ENCODE measurements at places on chromosomes 3 and 15. TPM values are rescaled to one million over a fixed set of nuclear protein-coding genes. Genes with fewer than 3 reads are reported as not detected.
A peak's percentile ranks its signal among the peaks of the same experiment; 100 is the strongest.

GRCh38 chr3:72203105-72203504, 418.2 kb upstream of the PROK2 start:
- no peak overlapping the region for H3K27ac ChIP-seq
- H3K27me3 ChIP-seq = peaks cover 12% of the 10 kb centered on the region
- DNase-seq = no peak
- H3K4me3 ChIP-seq = no peak overlapping the region
- H3K4me1 ChIP-seq = no peaks in the 10 kb centered on the region
- H3K36me3 ChIP-seq = no peaks in the 10 kb centered on the region

GRCh38 chr3:13278783-13279531, 141.2 kb downstream of the NUP210 start:
- H3K4me1 ChIP-seq = peaks cover 28% of the 10 kb centered on the region
- no peak overlapping the region for H3K4me3 ChIP-seq
- no peaks in the 10 kb centered on the region for H3K36me3 ChIP-seq
- DNase-seq = no peak
- H3K27me3 ChIP-seq = peaks cover 18% of the 10 kb centered on the region

DNA sequence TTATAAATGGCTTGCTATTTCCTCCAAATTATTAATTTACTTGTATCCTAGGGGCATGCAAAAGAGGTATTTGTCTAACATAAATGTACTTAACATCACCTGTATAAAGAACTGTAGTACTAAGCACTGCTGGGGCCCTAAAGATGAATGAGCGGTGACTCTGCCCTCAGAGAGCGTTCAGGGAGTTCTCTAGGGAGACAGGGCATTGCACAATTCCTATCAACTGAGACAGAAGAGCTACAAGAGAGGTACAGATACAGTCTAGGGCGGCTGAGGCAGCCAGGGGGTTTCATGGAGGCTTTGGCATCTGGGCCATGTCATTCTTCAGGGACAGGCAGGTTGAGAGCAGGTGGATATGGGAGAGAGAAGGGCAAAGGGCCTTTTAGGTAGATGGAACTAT, 39.9 kb upstream of the PARL start:
- no peak overlapping the region for H3K27ac ChIP-seq
- H3K4me1 ChIP-seq = no peaks in the 10 kb centered on the region
- H3K27me3 ChIP-seq = no peaks in the 10 kb centered on the region

DNA sequence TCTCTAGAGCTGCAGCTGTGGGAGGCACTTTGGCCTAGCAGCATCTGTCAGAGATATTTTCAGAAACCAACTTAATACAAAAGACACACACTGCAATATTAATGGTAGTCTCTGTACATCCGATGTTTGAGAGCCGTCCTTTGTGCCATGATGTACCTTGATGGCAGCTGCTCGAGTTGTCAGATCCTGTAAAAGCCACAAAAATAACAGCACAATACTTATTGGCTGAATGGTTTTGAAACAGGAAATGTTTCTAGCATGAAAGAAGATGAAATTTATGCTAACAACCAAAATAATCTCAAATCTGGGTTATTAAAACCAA, 445.5 kb upstream of the TBL1XR1 start:
- no peak overlapping the region for H3K27ac ChIP-seq
- no peaks in the 10 kb centered on the region for H3K36me3 ChIP-seq
- peaks cover 18% of the 10 kb centered on the region for H3K4me1 ChIP-seq

DNA sequence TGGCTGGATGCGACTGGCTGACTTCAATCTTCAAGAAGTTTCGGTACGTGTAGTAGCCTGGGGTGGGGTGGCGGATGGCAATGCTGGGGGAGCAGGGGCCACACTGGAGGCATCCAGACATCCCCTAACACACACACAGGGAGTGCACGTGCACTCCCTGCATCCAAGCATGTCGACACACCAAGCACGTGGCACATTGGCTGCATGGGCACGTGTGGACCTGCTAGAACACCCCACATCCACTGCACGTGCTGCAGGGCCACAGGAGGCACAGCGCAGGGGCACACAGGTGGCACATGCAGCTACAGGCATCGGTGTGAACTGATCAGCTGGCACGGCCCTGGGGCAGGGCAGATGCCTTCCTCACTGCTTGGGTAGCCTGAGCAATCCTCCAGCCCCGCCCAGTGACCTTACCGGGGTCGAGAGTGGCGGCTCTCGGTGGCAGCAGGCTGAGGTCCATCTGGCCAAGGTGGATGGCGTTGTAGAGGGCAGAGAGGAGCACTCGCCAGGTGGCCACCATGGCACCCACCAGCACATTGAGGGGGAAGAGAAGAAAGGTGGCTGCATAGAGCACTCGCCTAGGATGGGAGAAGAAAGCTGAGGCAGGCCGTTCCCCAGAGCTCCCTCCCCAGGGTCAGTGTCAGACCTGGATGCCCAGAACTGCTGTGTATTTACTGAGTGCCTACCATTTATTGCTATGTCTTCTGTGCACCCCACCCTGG, 7.5 kb downstream of the ISLR start:
- H3K4me1 ChIP-seq = no peaks in the 10 kb centered on the region
- H3K36me3 ChIP-seq = no peaks in the 10 kb centered on the region
- no peaks in the 10 kb centered on the region for H3K27me3 ChIP-seq
- no peak overlapping the region for H3K27ac ChIP-seq
- no peak for DNase-seq

DNA sequence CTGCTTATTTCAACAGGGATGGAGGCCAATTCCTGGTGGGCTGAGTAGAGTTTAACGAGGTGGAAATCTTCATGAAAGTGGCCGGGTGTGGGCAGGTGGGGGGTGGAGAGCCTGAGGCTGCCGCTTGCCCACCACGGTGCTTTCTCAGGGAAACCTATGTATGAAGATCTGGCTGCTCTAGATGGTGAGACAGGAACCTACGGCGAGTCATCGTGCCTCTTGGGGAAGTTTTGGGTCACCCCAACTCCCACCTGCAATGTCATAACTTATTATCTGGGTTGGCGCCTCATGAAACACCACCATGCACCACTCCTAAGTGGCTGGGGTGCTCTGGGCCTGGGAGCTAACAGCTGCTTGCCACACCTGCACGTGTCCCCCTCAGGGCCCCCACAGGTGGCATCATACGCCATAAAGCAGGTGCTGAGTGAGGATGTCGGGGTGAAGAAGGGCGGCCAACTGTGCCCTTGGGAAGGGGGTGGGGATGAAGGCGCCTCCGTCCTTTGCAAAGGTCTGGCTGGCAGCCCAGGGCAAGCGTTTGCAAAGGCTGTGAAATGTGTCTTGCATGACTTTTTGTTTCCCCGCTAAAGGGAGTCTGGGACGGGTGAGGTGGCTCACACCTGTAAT, 27.9 kb upstream of the SNRPA1 start:
- H3K4me3 ChIP-seq = no peak overlapping the region
- peaks cover 7% of the 10 kb centered on the region for H3K4me1 ChIP-seq
- H3K27me3 ChIP-seq = no peaks in the 10 kb centered on the region
- H3K27ac ChIP-seq = no peak overlapping the region
- H3K36me3 ChIP-seq = no peaks in the 10 kb centered on the region

- no peak overlapping the region for H3K27ac ChIP-seq
- DNase-seq = no peak
- H3K36me3 ChIP-seq = no peaks in the 10 kb centered on the region
Observed at GRCh38 chr3:178284181-178284580, 252.1 kb upstream of the KCNMB2 start.

COL8A1 gene
- 0.12 TPM for total RNA-seq

FANCD2OS gene
- not detected for total RNA-seq

GRCh38 chr3:96814651-96815567, 515 bp downstream of the EPHA6 start:
- H3K4me3 ChIP-seq = no peak overlapping the region
- H3K27ac ChIP-seq = no peak overlapping the region
- H3K36me3 ChIP-seq = no peaks in the 10 kb centered on the region
- H3K4me1 ChIP-seq = peaks cover 14% of the 10 kb centered on the region

GRCh38 chr15:26623071-26623470, 149.8 kb downstream of the GABRB3 start:
- no peak overlapping the region for H3K4me3 ChIP-seq
- H3K36me3 ChIP-seq = no peaks in the 10 kb centered on the region
- no peak for DNase-seq
- H3K27me3 ChIP-seq = no peaks in the 10 kb centered on the region

DNA sequence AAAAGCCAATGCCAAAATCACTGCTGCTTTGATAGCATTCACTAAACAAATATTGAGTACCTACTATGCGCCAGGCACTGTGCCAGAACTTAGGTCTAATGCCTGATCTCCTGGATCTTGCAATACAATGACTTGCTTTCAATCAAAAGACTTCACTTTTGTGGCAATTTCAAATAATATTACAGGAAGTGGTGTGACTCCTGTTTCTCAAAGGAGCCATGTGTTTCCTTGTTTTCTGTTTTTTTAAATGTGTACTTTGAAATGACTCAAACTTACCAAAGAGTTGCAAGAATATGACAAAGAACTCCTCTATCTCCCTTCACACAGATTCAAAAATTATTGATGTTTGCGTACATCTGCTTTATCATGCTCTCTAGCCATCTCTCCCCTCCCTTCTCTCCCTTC, 18.3 kb downstream of the OSBPL10 start:
- no peak for DNase-seq
- peak overlapping the region; percentile 56 for H3K27ac ChIP-seq
- H3K4me3 ChIP-seq = peak overlapping the region; percentile 17

GAP43 gene
- not detected for total RNA-seq

CPLX3 gene
- not detected for total RNA-seq

- H3K36me3 ChIP-seq = no peaks in the 10 kb centered on the region
- H3K27ac ChIP-seq = no peak overlapping the region
- no peaks in the 10 kb centered on the region for H3K4me1 ChIP-seq
- no peak for DNase-seq
Observed at GRCh38 chr3:119955972-119956371, 138.3 kb downstream of the GSK3B start.

GRCh38 chr3:5057272-5057671, 64.8 kb upstream of the ARL8B start:
- no peak overlapping the region for H3K27ac ChIP-seq
- no peak overlapping the region for H3K4me3 ChIP-seq
- peaks cover 44% of the 10 kb centered on the region for H3K4me1 ChIP-seq
- H3K36me3 ChIP-seq = no peaks in the 10 kb centered on the region
- H3K27me3 ChIP-seq = no peaks in the 10 kb centered on the region
- DNase-seq = no peak

DNA sequence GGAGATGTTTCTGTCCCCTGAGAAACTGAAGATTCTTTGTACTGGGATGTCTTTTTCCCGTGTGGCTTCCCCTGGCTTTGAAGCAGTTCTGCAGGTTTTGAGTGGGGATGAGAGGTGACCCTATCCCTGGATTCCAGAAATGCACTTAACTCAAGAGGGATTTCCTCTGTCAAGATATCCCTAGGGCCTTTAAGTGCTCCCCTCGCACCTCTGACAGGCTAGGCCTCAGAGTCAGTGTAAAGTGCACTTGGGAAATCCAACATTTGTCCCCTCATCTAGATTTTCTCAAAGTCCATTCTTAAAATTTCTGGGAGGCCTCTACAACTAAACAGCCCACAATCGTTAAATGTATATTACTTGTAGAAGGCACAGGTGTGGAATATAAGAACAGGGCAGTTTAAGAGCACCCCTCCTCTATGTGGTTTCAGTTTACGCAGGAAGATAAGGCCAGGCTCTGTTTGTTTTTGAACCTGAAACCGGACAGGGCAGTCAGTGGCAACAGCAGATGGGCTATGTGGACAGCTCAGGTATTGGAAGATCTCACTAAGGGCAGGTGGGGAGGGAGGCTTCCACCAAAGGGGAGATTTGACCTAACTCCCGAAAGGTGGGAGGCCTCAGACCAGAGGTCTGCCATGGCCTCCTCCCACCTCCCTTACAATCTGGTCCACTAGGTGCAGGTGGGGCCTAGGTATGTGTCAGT, 4.8 kb downstream of the C3orf52 start:
- no peak overlapping the region for H3K27ac ChIP-seq
- no peaks in the 10 kb centered on the region for H3K27me3 ChIP-seq
- H3K4me3 ChIP-seq = no peak overlapping the region
- H3K4me1 ChIP-seq = peaks cover 26% of the 10 kb centered on the region
- DNase-seq = no peak

LRRIQ4 gene
- total RNA-seq = 0.71 TPM

PARP3 gene
- total RNA-seq = 17.3 TPM

- H3K27ac ChIP-seq = no peak overlapping the region
- DNase-seq = no peak
- no peaks in the 10 kb centered on the region for H3K36me3 ChIP-seq
- H3K27me3 ChIP-seq = no peaks in the 10 kb centered on the region
- H3K4me1 ChIP-seq = no peaks in the 10 kb centered on the region
Observed at GRCh38 chr15:47750030-47750739, 32.9 kb downstream of the SEMA6D start.

PRSS50 gene
- 0.10 TPM for total RNA-seq

GRCh38 chr3:188283347-188283746, 129.4 kb downstream of the LPP start:
- H3K27me3 ChIP-seq = no peaks in the 10 kb centered on the region
- H3K36me3 ChIP-seq = no peaks in the 10 kb centered on the region
- no peak overlapping the region for H3K27ac ChIP-seq

SOX2 gene
- total RNA-seq = not detected

DNA sequence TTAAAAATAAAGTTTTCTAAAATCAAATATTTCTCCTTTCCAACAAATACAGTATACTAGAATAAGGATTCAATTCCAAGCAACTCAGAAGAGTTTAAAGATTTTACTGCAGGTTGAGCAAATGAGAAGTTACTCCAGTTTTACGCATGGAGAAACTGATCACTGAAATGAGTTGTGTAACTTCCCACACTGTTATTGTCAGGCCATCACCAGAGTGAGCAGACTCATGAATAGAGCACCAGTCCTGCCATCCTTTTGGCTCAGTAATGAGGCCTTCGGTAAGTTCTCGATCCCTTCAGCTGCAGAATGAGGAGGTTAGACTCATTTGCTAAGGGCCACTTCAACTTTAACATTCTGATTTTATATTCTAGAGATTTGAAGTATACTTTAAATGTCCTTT, 48.1 kb downstream of the OSBPL10 start:
- peaks cover 60% of the 10 kb centered on the region for H3K4me1 ChIP-seq
- H3K4me3 ChIP-seq = peak overlapping the region; percentile 10
- no peak for DNase-seq
- no peaks in the 10 kb centered on the region for H3K27me3 ChIP-seq

HACD3 gene
- total RNA-seq = 18.8 TPM

CPA3 gene
- not detected for total RNA-seq

ANKRD34C gene
- total RNA-seq = not detected

CHRNA3 gene
- not detected for total RNA-seq

DNA sequence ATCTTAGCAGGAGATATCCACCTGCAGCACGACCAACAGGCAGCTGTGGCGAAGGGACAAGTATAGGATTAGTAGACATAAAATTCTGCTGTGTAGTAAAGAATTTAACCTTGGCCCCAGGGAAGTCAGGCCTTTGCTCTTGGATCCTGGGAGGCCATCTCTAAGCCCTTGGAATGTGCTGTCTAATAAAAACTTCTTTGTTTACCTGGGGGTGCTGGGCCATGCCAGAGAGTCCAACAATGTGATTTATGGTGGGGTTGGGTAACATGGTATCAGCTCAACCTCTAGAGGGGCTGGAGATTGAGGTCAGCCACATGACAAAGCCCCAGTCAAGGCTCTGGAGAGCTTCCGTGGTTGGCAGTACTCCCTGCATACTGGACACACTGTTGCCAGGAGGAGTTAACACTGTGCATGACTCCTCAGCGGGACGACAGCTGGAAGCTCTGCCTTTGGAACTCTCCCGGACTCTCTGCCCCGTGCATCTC, 52.4 kb downstream of the HEG1 start:
- H3K27ac ChIP-seq = no peak overlapping the region
- H3K27me3 ChIP-seq = no peaks in the 10 kb centered on the region

BCL6 gene
- total RNA-seq = 48.2 TPM

PIGBOS1 gene
- 14.6 TPM for total RNA-seq

STAC gene
- total RNA-seq = not detected

All from B cell (primary cell).